ENCODE measurements at places on chromosomes 1 and 21.
A peak's percentile ranks its signal among the peaks of the same experiment; 100 is the strongest.

- DNase-seq: no peak
Measured at GRCh38 chr1:219039682-219040154, 134.0 kb upstream of the LYPLAL1 start.

- DNase-seq: no peak
Measured at GRCh38 chr1:169288011-169288414, 79.6 kb downstream of the NME7 start.

- DNase-seq: no peak
Measured at GRCh38 chr21:42225571-42226155, 6.7 kb downstream of the ABCG1 start.

- no peak for DNase-seq
Measured at GRCh38 chr1:36089393-36090121, 865 bp downstream of the ADPRS start.

- DNase-seq: no peak
Measured at GRCh38 chr1:160651433-160652064, 4.7 kb upstream of the SLAMF1 start.

GRCh38 chr1:26378088-26378878, 5.7 kb upstream of the ZNF683 start:
- peak; percentile 78 for DNase-seq

DNA sequence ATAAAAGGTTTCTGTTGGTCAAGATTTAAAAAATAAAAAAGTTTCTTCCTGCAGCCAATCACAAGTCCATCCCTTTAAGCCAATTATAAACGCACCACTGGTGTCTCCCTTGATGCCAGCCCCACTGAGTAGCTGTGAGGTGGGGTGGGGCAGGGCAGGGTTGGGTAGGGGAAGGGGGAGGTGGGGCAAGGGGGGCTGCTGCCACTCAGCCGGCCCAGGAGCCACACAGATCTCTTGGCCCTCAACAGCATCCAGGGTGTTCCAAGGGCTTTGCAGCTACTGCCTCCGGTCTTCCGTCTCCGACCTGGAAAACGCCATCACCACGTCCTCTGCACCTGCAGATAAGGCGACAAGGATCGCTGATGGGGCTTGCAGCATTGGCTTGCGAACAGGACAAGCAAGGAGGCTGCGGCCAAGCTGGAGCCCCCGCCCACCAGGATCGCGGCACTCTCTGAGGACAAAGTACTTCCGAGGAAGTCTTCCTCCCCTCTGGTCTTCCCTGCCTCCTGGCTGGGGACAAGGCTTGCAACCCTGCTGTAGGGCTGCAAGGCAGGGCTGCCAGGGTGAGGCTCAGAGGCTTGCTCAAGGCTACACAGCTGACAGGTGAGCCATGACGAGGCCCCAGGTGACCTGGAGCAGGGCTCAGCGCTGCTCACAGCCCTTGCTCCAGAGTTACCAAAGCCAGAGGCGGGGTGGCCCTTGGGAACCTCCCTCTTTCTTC, 26.8 kb upstream of the CLSTN1 start:
- no peak for DNase-seq

- DNase-seq: no peak
Measured at GRCh38 chr1:245272676-245273075, 117.9 kb downstream of the KIF26B start.

DNA sequence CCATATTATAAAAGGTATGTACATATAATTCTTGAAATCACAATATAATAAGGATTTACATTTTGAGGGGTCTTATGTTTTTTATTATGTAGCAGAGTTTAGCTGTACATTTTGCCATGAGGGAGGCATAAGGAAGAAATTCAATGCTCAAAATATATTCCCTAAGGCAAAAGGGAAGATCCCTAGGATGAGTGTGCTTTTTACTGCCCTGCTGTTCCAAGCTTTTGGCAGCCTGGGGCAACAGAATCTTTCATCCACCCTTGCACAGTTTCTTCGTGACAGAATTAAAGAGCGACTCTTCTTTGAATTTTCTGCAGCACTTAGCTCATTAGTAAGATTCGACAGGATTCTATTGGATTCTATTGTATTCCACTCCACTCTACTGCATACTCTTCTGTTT, 39.5 kb upstream of the DAB1 start:
- no peak for DNase-seq

DNA sequence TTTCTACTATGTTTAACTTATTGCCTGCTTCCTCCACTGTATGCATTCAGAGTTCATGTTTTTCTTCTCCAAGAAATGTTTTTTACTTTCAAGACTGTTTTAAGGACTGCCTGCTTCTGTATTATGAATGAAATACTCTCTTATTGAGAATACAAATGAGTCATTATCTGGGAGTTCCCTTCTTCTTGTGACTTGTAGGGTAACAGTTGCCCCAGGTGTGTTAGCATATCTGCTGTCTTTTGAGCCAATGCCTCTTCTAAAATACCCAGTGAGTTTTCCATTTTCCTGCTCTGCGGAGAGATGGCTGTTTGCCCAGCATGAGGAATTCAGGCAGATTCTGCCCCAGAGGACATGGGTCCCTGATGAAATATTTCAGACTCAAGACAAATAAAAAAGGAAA, 34.1 kb upstream of the ST6GALNAC5 start:
- DNase-seq: no peak

GRCh38 chr1:52913014-52913413, 8.5 kb downstream of the ECHDC2 start:
- no peak for DNase-seq

DNA sequence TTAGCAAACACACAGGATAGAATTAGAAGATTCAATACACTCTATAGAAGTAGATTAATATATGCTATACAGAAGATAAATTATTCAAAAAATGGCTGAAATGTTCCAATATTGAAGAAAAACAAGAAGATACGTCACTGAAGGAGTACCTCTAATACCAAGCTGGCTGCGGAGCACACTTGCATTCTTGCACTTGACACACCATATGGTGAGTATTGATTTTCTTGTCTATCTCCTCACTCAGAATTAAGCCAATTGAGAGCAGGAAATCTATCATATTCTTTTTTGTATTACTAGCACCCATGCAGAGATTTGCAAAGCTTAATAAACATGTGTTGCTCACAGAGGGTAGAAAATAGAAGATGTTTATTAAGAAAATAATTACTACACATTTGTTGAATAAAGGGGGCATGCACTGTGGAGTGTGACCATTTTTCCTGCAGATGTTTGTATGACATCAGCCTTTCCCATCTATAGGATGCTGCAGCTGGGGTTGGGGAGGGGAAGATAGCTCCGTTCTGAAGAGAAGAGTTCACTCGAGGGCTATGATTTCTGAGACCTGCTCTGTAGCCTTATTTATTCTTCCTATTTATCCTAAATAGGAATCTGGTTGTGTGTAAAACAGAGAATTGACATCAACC, 318.1 kb downstream of the HHIPL2 start:
- no peak for DNase-seq

DNA sequence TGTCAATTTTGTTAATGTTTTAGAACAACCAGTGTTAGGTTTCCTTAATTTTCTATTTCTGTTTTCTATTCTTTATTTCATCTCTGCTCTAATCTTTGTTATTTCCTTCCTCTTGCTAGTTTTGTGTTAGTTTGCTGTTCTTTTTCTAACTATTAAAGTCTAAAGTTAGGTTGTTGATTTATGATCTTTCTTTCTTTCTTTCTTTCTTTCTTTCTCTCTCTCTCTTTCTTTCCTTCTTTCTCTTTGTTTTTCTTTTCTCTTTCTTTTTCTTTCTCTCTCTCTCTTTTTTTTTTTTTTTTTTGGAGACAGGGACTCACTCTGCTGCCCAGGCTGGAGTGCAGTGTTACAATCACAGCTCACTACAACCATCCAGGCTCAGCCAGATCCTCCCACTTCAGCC, 17.4 kb upstream of the KLF18 start:
- DNase-seq: no peak

DNA sequence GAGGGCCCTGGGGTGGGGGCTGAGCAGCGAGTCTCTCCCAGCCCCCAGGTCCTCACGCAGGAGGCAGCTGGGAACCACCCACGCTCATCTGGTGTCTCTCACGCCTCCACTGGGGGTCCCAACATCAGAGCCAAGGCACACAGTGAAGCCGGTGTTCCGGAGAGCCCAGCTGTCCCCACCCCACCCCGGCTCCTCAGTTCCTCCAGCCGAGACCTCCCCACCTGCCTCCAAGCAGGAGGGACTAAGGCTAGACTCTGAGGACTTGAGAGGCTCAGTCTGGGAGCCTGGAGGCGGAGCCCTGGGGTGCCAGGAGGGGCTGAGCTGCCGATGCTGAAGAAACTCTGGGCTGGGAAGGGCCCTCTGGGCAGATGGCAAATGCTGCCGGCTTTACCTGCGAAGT, 1.6 kb upstream of the HPCA start:
- DNase-seq: no peak

DNA sequence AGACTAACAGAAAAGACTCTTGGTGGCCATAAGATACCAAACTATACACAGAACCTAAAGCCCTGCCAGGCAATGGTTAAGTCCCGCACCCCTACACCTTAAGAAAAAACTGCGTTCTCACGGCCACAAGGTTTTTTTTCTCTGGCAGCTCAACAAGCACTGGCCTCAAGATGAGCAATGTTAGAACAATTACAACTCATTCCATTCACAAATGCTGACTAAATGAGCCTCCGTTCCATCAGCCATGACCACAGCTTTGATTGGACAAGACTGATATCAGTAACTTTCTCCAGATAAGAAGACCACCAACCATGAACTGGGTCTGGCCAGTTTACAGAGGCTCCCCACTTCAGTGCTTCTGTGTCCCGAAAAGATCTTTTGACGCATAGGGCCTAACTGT, 31.9 kb downstream of the SEC16B start:
- DNase-seq: no peak
